ENCODE measurements at places on chromosomes 4 and X.

- no peak for DNase-seq
Observed at GRCh38 chr4:151888367-151888866, 127.6 kb upstream of the GATB start.

- no peak for DNase-seq
Observed at GRCh38 chr4:159283696-159284095, 180.8 kb downstream of the RAPGEF2 start.

DNA sequence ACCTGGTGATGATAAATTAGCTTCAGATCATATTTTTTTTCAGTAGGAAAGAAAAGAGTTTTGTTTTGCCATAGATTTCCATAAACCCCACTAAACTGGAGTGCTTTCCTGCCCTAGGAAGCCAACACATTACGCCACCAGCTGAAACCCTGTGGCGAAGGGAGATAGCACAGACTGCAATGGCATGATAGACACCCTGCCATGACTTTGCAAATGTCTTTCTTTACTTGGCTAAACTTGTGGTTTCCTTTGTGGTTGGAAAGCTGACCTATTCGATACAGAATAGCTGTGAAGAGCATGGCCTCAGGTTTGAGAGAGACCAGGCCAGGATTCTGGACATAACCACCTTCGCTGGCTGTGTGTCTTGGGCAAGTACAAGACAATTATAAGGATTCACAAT, 19.1 kb downstream of the MFAP3L start:
- no peak for DNase-seq

GRCh38 chrX:4851534-4851933, 1138.1 kb upstream of the PRKX start:
- DNase-seq, result no peak

- DNase-seq, result no peak
Observed at GRCh38 chrX:104172121-104172520, 5.9 kb downstream of the FAM199X start.

DNA sequence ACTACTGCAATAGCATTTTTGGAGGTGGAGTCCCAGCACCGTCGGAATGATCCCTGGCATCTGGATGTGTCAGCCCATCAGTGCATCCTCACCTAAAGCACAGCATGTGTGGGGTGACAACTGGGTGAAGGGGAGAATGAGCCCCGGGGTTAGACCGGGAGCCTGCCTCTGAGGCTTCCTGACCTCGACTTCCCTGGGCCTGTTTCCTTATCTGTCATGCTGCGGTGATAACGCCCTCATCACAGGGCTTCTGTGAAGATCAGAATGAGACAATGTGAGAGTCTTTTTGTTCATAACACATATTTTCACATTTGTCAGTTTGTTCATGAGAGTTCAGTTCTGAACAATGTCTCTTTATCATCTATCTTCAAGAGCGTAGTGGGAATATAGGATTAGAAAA, 31.1 kb upstream of the PDLIM3 start:
- DNase-seq, result peak; percentile 53

GRCh38 chr4:94277534-94277933, 65.1 kb downstream of the HPGDS start:
- no peak for DNase-seq

DNA sequence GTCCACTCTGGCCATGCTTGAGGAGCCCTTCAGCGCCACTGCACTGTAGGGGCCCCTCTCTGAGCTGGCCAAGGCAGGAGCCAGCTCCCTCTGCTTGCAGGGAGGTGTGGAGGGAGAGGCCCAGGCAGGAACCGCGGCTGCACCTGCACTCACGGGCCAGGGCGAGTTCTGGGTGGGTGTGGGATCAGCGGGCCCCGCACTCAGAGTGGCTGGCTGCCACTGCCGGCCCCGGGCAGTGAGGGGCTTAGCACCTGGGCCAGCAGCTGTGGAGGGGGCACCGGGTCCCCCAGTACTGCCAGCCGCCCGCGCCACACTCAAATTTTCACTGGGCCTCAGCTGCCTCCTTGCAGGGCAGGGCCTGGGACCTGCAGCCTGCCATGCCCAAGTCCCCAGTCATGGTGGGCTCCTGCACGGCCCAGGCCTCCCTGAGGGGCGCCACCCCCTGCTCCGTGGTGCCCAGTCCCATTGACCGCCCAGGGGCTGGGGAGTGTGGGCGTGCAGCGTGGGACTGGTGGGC, 347.2 kb upstream of the SPOCK3 start:
- DNase-seq, result peak; percentile 23

DNA sequence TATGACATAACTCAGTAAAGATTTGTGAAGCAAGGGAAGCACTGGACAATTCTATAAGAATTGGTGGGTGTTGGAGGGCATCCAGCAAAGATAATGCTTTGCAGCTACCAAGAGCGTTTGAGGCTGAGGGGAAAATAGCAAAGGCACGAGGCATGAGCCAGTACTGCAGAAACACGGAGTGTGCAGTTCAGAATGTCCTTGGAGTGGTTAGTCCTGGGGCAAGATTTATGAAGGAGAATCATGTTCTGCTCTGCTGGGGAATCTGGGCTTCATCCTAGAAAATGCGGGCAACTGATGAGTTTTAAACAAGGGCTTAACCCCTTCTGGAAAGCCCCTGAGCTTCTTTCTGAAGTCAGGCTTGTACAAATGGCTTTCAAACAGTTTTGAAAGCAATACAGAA, 452.5 kb downstream of the IL15 start:
- DNase-seq, result no peak

- DNase-seq, result no peak
Observed at GRCh38 chr4:76458297-76458696, 23.3 kb downstream of the SHROOM3 start.

DNA sequence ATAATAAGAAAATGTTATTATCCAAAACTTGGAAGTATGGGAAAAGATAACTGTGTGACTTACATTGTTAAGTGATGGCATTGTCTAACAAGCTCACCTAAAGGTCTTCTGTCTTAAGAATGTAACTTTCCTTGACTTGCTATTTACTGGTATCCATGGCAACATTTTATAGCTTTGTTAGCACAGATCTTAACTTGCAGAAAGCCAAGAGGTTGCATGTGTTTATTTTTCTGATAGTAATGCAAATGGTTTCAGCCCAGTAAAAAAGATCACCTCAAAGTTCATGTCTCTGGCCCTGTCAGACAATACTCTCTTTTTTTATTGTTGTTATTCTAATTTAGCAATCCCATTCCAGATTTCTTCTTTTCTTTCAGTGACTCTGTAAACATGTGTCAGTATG, 425.3 kb downstream of the SPRY1 start:
- DNase-seq, result no peak

DNA sequence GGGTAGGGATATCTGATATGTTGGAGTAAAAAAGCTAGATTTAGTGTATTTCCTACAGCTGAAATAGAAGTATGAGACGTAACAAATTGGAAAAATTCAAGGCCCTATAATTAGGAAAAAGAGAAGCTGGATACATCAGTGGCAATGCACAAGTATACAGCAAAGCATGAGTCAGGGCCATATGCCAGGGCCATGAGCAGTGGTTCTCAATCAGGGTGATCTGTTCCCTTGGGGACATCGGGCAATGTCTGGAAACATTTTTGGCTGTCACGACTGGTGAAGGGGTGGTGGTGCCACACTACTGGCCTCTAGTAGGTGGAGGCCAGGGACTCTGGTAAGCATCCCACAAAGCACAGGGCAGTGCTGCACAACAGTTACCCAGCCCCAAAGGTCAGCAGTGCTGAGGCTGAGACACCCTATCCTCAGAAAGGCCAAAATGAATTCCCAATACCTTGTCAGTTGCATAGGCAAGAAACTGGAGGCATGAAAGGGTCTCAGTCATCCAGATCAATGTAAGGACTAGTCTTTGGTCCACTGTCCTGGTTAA, 36.8 kb upstream of the NAP1L5 start:
- no peak for DNase-seq

DNA sequence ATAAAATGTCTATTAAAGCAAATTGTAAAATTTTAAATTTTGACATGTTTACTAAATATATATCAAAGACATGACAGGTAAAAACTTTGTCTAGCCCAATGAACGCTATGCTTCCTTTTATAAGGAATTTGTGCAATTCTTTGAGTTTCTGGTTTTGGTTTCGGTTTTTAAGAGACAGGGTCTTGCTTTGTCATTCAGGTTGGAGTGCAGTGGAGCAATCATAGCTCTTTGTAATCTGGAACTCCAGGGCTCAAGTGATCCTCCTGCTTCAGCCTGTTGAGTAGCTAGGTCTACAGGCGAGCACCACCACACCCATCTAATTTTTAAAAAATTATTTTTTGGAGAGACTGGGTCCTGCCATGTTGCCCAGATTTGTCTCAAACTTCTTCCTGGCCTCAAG, 60.7 kb downstream of the BLTP1 start:
- no peak for DNase-seq

DNA sequence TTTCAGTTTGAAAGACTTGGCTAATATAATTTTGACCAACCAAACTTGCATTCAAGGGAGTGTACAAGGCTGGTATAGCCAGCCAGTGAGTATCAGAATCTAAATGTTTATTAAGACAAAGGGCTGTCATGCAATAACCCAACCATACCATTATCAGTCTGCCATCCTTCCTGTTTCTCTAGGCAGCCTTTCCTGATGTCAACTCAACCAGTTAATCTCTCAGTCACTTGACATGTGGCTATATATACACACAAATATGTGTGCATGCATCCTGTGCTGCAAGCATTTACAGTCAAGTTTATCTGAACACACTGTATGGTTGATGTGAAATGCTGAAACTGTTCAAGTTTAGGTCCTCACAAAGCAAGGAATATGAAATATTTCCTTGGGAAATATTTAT, 17.2 kb downstream of the BTK start:
- DNase-seq, result no peak

GRCh38 chrX:110036162-110037033, 33.5 kb downstream of the TMEM164 start:
- DNase-seq, result no peak

DNA sequence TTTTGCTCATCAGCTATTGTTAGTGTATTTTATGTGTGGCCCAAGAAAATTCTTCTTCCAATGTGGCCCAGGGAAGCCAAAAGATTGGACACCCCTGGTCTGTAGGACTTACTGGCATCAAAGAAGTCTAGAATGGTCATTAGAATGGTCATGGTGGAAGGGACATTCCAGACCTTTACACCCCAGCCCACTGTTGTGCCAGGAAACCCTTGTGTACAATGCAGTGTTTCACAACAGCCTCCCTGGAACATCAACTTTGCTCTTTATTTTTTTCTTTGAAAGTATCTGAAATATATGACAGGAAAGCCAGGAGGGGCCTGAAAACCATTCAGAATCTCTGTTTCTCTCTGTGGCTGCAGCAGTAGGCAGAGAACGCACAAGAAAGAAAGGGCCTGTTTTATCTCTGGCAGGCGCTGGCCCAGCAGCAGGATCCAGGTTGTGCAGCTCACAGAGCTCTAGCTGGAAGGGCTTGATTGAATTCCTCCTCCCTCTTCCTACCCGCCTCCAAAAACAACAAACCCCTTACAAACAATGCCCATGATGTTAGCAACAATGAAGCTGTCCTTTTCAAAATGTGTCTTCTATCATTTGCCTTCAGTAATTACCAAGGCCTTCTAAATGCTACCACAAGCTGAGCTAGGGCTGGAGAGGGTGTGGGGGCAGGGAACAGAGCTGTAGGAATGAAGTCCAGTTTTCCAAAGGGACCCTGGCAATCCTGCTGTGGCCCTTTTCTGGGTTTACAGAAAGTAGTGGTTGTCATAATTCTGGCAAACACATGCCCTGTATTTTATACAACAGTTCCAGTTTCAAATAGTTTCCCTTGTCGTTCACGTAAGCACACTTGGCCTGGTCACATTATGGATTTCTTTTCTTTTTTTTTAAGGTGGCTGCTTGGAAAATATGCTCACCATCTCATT, 32.3 kb upstream of the TFDP3 start:
- peak; percentile 48 for DNase-seq

GRCh38 chr4:120971884-120972283, 49.4 kb upstream of the PRDM5 start:
- DNase-seq, result no peak

GRCh38 chr4:159428975-159429692, 326.3 kb downstream of the RAPGEF2 start:
- DNase-seq, result no peak

- DNase-seq, result no peak
Observed at GRCh38 chr4:20318001-20318908, 66.5 kb downstream of the SLIT2 start.

DNA sequence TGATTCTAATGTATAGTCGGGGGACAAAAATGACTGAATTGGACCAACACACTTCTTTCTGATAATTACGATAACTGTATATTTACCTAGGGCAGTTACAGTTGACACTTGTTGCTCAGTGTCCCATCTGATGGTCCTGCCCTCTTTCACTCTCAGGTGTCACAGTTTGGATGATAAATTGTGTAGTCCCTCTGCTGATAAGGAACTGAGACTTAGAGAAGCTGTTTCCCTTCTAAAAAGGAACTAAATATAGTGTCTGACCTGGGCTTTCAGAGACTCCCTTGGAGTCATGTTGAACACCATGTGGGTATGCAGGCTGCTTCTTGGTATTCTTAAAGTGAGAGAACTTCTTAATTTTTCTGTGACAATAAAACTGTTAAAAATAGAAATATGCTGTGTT, 23.7 kb upstream of the PNPLA4 start:
- no peak for DNase-seq

DNA sequence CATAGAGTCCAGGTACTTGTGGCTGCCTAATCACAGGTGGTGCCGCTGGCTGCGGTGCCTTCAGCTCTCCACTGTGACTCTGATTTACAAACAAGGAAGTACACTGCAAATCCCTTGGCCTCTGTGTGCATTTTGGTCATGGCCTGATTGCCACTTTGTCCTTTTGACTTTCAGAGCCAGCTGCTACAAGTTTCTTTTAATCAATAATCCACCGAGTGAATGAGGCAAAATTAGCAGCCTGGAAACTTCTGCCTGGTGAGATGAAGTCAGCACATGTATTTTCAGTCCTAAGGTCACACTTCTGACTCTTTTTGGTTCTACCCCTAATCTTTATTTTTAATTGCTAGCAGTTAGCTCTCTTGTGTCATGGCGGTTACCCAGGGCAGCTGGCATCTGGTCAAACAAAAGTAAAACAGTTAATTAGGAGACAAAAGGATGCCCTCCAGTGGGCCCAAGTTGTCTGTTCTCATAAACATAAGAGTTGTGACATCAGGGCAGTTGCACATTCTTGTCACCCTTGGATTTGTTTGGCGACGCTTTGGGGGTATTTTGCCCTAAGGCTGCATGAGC, 62.3 kb upstream of the LNX1 start:
- no peak for DNase-seq

DNA sequence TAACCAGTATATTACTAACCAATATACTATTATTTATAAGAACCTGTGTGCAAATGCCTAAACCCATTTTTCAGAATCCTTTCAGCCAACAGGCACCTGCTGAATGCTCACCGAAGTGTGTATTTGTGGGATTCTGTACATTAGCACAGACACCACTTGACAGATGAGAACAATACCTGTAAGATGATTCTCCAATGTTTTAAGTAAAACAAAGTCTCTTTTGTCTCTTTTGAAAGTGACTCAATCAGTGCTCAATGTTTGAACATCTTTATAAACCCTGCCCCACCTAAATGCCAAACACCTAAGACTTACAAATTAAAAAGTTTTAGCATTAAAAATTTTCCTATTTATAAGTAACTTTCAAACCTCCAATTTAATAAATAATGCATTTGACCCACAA, 763 bp downstream of the ASB9 start:
- no peak for DNase-seq

Measured in right cardiac atrium (tissue), 5 donors.